Right cardiac atrium (tissue), 5 donors: ENCODE measurements at places on chromosomes 7 and 10. TPM values are rescaled to one million over a fixed set of nuclear protein-coding genes. Genes with fewer than 3 reads are reported as not detected.

GRCh38 chr7:67625257-67625737 is 628.7 kb downstream of the TYW1 start:
- peak; percentile 90 for DNase-seq

- DNase-seq = no peak
Observed at GRCh38 chr7:20816372-20816959, 29.8 kb upstream of the SP8 start.

- DNase-seq = no peak
Observed at GRCh38 chr7:80141376-80141775, 6.7 kb downstream of the GNAI1 start.

DNA sequence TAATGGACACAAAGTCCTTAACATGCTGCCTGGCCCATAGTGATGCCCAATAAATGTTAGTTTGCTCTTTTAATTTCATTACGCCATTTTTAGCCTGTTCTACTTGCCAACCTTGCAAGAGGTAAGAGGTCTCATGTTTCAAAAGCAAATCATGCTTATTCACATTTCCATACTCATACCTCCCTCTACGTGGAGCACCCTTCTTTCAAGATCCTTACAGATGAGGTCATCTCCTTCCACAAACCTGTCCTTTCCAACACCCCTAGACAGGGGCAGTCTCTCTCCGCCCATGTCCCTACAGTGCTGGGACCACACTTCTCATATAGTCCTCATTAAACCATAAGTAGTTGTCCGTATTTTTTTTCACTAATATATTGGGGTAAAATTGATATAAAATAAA is 271.3 kb downstream of the FGFR2 start:
- DNase-seq = no peak

DNA sequence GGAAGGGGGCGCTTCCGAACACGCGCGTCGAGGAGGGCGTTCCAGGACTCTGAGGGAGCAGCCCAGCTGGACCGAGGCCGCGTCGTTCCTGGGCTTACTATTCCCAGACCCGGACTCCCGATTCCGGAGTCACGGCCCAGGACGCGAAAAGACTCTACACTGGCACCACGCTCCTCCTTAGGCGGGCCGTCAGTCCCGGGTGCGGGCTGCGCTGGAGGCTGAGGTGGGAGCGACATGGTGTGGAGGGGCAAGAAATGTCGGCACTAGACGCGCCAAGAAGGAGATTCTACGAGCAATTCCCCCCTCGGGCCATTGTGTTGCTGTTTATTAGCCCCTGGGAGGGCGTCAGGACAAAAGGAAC is 584 bp upstream of the RUNDC3B start:
- DNase-seq = peak; percentile 13

- DNase-seq = no peak
Observed at GRCh38 chr7:50565559-50565916, 333 bp upstream of the DDC start.

DNA sequence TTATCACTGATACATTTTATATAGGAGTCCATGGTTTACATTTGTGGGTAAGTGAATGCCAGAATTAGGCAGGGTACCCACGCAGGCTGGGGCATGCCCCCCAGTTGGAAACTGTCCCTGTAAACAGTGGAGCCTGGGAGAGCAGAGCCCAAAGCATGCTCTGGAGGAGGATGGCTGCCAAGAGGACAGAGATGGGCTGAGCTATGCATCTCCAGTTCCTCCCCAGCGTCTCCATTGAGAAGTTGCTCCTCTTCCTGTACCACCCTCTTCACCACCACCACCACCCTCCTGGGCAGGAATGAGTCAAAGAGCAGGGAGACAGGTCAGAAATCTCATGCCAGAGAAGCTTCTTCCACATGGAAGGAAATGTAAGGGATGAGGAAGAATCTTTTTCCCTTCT is 67.7 kb upstream of the KMT2E start:
- DNase-seq = no peak

- DNase-seq = no peak
Observed at GRCh38 chr10:89639326-89639725, 5.7 kb downstream of the PANK1 start.

GRCh38 chr10:102065561-102066398 is 631 bp downstream of the HPS6 start:
- peak; percentile 81 for DNase-seq

- DNase-seq = no peak
Observed at GRCh38 chr7:128025380-128025779, 5.9 kb downstream of the LRRC4 start.

DNA sequence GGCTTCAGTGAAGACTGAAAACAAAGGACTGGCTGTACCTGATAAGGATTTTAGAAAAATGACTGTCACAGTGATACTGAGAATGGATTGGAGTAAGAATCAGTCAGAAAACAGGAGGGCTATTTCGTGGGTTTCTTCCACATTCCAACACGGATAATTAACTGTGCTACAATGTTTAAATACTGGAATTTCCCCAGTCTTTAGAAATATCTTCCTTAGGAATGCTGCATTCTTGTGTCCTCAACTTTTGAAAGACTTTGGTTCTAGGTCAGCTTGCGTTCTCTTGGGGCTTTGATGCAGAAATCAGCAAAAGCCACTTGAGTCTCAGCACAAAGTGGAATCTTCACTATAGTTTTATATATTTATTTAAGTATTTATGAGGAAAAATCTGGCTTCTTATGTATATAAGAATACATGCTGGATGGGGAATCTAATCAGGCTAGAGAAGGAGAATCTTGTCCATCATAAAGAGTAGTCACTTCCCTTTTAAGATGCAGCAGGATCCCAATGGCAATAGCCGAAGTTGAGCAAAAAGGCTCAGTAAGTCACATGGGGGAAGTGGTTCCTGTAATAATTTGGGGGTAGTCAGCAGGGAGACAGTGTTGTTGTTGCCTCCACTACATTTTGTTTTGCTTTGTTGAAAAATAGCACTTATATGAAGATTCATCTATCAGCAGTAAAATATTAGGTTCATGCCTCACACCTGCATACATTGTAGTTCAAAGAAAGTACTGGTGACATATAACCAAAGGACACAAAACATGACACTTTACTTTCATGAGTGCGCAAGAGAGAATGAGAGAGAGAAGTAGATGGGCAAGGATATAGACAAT is 86.0 kb downstream of the CH25H start:
- DNase-seq = no peak

DNA sequence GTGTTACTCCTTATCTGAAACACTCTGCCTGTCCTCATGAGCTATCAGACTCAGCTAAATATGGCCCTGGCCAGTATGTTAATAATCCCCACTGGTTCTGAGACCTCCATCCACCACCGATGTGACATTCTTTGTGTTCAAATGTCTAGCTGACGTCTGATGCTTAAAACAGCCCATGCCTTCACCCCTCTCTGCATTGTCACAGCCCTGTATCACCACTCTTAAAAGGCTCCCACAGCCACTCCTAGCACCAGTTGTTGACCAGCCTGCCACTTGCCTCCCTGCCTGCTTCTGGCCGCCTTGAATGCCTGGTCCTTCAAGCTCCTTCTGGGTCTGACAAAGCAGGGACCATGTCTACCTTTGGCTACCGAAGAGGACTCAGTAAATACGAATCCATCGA is at the start of gene LMOD2:
Gene LMOD2, plus strand, starts transcription at position 253 of the 400 bp plus-strand sequence. Its CDS starts 98 bp downstream, at position 351.
- peak; percentile 68 for DNase-seq

DNA sequence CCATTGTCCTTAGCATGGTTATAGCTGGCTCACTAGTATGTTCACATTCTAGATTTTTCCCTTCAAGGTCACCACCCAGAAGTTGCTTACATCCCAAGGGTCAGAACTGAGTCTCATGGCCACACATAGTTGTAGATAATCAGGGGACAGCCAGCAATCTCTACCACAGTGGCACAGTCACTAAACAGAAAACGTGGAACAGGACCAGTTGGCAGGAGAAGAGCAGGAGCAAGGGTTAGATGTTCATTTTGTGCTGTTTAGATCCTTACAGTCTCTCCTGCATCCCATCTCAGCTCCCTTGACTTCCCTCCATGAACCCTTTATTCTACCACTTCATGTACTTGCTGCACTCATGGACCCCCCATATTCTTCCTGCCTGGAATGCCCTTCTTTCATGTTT is 73.9 kb downstream of the LRMDA start:
- DNase-seq = no peak

DNA sequence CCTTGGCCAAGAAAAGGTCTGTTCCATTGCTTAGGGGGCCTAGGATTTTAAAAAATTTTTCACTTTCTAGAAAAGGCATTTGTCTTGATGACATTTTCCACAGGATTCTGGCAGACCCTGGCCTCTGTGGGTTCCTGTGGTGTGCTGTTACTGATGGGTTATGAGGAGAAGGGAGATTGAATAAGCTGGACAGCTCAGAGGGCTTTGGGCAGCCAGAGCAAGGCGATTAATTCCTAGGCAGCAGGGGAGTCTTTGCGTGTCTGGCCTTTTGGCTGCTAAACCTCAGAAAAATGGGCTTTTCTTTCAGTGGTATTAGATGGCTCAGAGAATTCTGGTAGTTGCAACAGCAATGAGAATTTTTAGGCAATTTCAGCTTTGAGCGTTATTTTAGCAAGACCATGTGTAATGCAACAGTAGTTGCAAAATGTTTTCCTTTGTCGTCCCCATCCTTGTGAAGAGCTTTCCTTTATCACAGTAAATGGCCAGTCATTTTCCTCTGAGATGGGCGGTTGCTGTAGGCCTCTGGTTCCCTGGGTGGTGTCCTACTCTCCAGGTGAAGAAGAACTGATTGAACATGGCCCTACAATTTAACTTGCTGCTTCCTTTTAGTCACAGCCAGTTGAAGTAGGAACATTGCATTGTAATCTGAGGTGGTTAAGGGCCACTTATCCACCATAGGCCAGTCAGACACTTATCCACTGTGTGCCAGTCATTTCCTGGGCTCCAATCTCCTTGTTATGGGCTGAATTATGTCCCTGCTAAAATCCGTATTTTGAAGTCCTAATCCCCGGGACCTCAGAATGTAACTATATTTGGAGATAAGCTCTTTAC is 43.2 kb downstream of the SH2D4B start:
- no peak for DNase-seq

DNA sequence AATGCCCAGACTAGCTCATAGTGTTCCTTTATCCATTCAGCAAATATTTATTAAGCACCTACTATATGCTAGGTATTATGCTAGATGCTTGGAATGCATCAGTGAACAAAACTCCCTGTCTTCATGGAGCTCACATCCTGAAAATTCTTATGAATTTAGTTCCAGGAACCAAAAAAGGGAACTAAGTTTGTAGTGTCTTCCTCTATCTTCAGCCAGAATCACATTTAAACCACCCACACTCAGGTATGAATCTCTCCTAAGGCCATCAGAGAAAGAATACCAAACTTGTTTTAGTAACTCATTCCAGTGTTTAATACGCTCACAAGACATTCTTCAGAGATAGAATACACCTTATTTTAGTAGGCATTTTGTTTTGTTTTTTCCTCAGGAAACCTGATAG is 10.1 kb upstream of the EGR2 start:
- no peak for DNase-seq

Gene C1QL3
- polyA plus RNA-seq = 0.09 TPM

Gene TBXAS1
- polyA plus RNA-seq = 3.1 TPM

Gene ZP3
- 0.77 TPM for polyA plus RNA-seq

Gene URGCP
- 26.5 TPM for polyA plus RNA-seq

Gene HKDC1
- 0.05 TPM for polyA plus RNA-seq

Gene PPP1R9A
- 3.7 TPM for polyA plus RNA-seq

Gene STRIP2
- 7.1 TPM for polyA plus RNA-seq

Gene LOXL4
- 0.77 TPM for polyA plus RNA-seq

Gene GHRHR
- polyA plus RNA-seq = not detected

Gene CALCR
- 0.02 TPM for polyA plus RNA-seq
